AG08395 (cell line): ENCODE measurements at places on chromosomes 2 and 18.

GRCh38 chr2:240568678-240569522 lies 616 bp downstream of the RNPEPL1 start:
- peak; percentile 49 for DNase-seq

GRCh38 chr2:127044977-127045661 lies 61.8 kb downstream of the BIN1 start:
- DNase-seq, result peak; percentile 28

DNA sequence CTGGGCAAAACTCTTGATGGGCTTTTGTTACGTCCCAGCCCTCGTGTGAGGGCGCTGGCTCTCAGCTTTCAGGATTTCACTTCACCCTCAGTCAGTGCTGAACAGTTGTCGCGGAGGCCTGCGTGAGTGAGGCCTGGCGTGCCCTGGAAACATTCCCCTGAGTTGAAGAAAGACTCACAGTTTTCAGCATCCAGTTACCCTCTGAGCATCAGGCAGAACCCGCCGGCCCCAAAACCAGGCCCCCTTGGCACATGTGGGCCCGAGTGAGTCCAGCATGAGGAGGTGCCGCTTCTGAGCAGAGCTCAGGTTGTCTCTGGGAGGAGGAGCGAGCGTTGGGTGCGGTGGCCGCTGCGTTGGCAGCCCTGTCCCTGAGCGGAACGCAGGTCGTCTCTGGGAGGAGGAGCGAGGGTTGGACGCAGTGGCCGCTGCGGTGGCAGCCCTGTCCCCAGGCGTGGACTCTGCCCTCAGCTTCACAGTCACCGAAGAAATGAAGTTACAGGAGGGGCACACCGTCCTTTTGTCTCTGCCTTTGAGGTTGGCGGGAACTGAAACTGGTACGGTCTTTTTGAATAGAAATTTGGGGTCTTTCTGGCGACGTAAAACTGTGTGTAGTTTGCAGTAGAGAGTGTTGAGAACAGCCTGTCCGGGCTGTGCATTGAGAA lies at the start of gene NEU4:
NEU4 (plus strand) TSS at position 473 of the 662 bp plus-strand sequence. CDS start 5,292 bp downstream, outside the sequence.
- no peak for DNase-seq

DNA sequence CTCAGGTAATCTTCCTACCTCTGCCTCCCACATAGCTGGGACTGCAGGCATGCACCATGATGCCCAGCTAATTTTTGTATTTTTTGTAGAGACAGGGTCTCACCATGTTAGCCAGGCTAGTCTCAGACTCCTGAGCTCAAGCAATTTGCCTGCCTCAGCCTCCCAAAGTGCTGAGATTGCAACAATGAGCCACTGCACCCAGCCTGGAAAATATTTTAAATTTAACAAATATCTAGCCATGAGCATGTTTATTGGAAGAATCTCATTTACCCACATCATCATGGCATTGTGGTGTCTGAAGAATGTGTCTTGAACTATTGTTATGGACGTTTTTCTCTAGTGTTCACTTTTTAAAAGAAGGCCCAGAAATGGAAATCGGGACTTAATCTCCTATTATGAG lies 231.8 kb downstream of the MBD5 start:
- no peak for DNase-seq

- DNase-seq, result no peak
These were observed 56.8 kb downstream of the POLR1A start for GRCh38 chr2:86048888-86049287.

GRCh38 chr18:52130624-52131301 lies 209.2 kb upstream of the DCC start:
- DNase-seq, result no peak

DNA sequence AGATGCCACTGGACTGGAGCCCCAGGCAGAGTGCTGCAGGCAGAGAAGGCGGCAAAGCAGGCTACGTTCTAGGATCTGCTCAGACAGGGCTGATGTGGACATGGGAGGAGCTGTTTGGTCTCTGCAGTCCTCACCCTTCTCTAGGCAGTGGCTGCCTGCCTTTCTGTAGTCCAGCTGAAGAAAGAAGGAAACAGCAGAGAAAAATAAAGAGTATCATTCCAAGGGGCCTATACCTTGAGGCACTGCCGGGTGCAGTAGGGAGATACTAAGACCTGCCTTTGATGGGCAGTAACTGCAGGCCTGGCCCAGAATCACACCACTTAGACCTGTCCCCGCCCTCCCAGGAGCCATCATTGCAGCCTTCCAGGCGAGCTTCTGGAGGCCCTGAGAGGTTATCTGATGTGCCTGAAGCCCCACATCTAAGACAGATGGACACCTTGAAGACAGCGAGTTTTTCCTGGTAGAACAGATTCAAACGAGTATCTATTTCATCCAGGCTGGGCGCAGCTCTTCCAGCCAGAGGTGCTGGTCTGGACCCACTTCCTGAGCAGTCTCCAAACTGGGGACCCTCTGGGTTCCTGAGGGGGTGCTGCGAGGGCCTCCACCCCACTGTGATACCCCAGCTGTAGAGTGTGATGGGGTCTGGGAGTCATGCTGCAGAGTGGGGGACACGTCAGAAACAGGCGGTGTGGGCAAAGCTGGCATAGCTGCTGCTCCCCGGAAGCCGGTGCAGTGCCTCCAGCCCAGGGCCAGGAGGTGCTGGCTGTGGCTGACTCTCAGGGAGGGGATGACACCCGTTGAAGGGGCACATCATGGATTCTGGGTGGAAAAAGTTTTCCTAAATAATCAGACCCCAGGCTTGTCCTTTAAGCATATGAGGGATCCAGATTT lies 87.3 kb upstream of the OTOS start:
- DNase-seq, result no peak

- DNase-seq, result no peak
These were observed 40.9 kb downstream of the KDM3A start for GRCh38 chr2:86482034-86482433.

DNA sequence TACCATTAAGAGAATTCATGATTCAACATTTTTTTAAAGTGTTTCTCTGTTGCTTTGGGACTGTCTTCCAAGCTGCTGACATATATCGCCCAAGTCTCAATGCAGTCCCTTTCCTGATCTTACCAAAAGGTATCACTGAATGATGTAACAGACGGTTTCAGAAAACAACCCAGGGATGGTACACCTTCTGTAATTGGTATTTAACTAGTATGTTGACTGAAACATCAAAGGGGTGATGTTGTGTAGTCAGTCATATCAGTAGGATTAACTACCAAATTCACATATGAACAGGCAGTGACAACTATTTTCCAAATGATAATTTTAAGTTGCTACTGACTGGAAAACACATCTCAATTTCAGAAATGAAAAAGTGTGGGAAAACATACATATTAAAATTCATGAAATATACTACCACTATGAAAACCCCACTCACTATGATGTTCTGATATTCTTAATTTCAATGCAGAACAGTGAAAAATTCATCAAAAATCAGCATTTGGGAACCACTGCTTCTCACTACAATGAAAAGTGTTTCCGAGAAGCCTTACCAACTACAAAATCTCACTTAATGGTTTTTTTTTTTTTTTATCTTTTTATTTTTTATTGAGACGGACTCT lies 59.8 kb downstream of the MEMO1 start:
- no peak for DNase-seq

GRCh38 chr2:166891727-166892126 lies 3.4 kb downstream of the XIRP2 start:
- no peak for DNase-seq

- no peak for DNase-seq
These were observed 17.4 kb downstream of the RTP5 start for GRCh38 chr2:241886840-241887447.

DNA sequence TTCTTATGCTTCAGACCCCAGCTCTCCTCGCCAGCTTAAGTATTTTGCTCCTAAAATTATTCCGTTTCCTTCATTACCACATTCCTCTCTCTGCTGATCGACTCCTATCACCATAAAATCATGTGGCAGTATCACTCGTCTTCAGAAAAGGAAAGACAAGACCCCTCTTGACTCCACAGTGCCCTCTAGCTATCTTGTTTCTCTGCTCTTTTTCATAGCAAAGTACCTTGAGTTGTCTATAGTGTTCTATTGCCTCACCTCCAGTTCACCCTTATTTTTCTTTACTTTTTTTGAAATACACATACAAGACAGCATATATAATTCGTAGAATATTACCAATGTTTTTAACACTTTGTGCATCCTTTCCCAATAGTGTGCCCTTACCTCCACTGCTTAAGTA lies 273.2 kb upstream of the SIX3 start:
- no peak for DNase-seq

DNA sequence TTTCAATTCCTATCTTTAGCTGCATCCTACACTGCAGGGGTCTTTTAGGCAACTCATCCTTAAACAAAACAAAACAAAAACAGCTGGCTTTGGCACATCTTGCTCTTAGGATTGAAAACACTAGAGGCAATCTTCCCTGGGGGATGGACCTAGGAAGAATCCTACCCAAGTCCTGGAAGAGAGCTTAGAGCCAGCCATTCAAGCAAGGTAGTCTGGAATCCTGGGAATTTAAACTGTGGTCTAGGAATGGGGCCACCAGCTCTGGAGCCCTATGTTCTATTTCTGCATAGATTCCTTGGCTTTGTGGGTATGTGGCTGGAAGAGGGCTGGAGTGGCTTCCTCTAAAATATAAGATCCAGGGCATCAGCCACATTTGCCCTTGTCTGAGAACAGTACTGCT lies 27.7 kb downstream of the MYL1 start:
- DNase-seq, result no peak

GRCh38 chr2:151757861-151758260 lies 23.6 kb upstream of the NEB start:
- no peak for DNase-seq

GRCh38 chr2:9737053-9737875 lies 106.0 kb upstream of the TAF1B start:
- DNase-seq, result peak; percentile 66

DNA sequence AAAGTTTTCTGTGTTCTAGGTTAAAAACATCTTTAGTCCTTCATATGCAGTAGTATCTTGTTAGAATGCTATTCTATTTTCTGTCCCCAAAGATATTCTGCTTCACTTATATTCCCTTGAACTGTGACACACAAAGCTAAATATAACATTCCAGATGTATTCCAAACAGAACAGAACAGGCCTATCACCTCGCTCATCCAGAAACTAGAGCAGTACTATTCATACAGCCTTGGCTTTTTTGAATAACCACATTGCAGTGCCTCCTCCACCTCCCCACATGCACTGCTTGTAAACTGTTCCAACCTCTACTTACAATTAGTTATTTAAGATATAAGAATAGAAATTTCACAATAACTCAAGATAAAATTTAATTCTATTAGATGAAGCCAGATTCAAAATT lies 196.8 kb downstream of the EXOC6B start:
- DNase-seq, result no peak

GRCh38 chr2:26175466-26176278 lies 2.8 kb downstream of the GAREM2 start:
- no peak for DNase-seq

DNA sequence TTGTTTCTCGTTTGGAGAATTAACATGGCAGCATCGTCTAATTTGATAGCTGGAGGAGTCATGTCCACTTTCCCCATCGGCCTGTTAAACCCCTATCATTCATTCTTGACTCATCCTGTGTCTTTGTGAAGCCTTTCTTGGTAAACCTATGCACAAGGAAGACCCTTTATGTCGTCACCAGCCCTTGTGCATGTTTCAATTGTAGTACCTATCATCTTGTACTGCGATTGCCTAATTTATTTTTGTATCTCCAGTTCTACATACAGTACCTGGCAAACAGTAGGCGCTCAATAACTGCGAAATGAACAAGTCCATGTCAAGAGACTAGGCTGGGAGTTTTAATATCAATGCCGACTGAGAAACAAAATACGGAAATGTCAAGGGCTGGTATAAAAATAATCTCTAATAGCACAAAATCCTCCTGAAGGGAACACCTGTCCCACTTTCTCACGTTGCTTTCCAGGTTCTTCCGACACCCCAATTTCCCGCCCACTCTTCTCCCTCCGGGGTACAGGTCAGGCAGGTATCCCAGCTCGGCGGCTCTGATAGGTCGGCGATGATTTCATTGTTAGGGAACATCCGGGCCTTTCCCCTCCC lies 1.3 kb upstream of the PPM1B start:
- DNase-seq, result no peak

DNA sequence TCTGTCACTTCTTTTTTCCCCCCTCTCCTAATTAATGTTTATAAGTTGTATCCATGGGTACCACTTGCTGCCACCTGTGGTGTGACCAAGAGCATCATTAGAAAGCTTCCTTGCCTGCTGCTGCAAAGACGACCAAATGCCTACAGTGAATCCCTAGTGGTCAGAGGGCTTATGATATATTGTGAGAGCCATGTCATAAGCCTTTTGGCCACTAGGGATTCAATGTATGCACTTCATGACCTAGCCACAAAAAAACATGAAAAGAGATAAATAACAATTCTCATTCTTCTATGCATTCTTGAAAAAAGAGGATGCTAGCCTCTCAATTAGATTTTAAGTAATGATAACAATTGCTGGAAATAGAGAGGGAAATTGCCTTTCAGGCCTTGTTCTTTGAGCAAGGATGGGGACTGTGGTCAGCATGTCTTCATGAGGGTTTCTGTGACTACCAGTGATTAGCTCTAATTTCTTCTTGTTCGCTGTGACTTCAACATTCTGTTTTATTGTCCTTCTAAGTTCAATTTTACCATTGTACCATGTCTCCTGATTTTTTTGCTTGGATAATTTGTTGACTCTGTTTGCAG lies 435.3 kb downstream of the TGIF1 start:
- no peak for DNase-seq

DNA sequence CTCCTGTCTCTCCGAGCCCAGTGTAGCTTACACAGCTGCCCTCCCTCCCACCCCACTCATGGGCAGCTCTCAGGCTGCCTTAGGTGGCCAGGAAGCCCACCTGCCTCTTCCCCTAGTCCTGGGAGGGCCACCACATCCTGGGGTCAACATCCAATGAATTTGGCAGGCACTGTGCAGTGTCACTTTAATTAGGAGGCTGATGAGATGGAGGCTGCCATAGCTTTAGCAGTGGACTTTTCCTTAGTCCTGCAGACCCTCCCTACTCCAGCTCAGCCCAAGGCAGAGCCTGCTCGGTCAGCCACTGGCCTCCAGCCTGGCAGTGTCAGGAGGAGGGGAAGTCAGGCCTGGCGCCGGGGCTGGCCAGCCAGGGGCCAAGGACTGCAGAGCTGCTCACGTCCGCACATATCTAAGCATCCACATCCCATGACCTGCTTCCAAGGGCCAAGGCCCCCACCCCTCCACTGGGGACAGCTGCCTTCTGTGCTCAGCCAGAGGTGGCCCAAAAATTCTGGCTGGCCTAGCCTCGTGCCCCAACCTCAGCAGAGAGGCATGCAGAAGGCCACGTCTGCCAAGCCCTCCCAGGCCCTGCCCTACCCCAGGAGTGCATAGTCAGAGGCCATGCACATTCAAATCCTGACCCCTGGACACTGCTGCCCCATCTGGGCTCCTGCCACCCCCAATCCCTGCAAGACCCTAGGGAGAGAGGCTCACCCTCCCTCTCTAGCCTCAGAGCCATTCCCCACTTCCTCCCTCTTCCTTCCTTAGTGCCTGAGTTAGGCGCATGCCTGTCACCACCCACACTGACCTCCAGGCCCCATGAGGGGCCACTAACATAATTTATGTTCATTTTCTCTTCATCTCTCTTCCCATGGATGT lies 33.1 kb downstream of the ADRA2B start:
- no peak for DNase-seq

DNA sequence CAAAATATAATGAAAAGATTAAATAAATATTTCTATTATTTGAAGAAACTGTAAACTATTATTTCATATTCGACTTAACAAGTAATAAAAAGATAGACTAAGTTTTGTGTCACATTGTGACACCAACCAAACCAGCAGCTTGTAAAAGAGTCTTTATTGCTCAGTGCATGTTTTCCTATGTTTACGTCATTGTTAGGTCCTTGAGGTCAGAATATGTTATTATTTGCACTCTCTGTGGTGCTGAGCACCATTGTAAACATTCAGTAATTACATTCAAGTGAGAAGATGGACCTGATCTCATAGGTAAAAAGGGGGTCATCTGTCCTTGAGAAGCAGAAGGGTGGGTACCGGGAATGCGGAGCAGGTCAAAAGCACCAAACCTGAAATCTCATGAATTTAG lies 1999.1 kb upstream of the CELF4 start:
- no peak for DNase-seq
